ENCODE measurements at places on chromosomes 6 and 20.

DNA sequence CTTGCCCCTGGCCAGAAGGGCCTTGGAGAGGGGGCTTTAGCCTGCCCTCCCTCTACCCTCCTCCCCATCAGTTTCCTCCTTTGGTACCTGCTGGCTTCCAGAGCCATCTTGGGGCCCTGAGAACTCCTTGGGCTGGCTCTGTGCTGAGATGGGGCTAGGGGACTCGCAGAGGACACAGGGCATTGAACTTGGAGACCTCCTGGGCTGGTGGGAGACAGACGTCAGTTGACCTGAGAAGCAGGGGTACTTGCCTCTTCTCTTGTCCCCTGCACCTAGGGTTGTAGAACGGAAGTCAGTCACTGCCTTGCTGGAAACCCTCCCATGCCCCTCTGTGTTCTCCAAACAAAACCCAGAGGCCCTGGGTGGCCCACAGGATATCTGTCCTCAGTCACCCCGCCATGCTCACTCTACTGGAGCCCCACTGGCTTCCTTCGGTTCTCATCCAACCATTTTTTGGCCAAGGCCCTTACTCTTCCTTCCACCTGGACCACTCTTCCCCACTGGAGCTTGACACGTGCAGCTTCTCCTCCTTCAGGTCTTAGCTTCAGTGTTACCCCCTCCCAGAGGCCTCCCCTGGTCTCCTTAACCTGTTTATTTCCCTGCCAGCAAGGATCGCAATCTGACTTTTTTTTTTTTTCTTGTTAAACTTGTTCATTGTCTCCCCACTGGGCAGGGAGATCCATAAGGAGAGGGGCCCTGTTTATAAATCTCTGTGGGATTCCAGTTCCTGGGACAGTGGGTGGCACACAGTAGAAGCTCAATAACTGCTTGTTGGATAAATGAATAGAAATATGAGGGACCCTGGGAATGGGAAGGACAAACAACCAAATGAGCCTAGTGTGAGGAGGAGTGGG, 971 bp downstream of the RBCK1 start:
- DNase-seq = peak; percentile 48

GRCh38 chr6:29537714-29538403, 21.7 kb downstream of the UBD start:
- DNase-seq = no peak

GRCh38 chr6:30378290-30378937, 33.5 kb downstream of the RPP21 start:
- DNase-seq = peak; percentile 54

- no peak for DNase-seq
Measured at GRCh38 chr6:38346291-38347079, 293.2 kb downstream of the BTBD9 start.

- DNase-seq = no peak
Measured at GRCh38 chr6:71346334-71346694, 57.7 kb downstream of the OGFRL1 start.

GRCh38 chr20:17687800-17688199, 5.8 kb upstream of the RRBP1 start:
- DNase-seq = no peak

DNA sequence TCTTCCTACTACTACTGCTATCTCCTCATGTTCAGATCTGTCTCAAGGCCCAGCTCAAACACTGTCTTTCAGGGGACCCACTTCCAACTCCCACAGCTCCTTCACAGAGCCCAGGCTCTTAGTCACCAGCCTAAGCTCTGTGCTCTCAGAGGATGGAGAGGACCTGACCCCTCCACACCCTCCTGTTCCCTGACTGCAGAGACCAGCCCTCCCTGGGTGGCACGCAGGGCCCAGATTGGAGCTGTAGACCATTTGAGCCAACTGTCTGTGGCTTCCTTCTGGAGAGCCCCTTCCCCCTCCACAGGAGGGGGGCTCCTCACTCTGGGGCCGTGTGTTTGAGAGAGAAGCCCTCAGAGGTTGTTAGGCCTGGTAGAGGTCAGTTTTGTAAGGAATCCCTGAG, 9.8 kb downstream of the SNPH start:
- no peak for DNase-seq

GRCh38 chr6:6750594-6751265, 162.2 kb downstream of the LY86 start:
- no peak for DNase-seq

- DNase-seq = peak; percentile 90
Measured at GRCh38 chr20:32972181-32973076, 31.8 kb downstream of the SUN5 start.

- no peak for DNase-seq
Measured at GRCh38 chr6:148274809-148275208, 67.8 kb upstream of the SASH1 start.

DNA sequence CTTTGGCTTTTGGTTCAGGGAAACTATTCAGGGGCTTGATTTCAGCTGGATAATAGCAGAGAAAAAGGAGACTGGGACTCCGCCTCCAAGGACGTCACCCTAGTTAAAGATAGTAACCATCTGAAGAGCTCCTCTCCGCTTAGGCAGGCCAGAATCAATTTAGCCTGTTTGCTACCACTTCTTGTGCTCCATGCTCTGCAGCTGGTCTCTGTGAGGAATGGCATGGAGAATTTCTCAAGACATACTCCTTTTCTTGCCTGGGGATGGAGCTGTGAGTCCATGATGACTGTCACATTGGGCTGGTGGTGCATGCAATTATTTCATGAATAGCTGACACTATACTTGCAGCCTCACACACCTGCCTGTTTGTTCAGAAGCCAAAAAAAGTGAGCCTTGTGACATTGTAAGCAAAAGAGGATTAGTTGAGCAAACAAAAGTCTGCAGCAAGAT, 61.4 kb downstream of the TXLNB start:
- peak; percentile 25 for DNase-seq

GRCh38 chr20:47318027-47318585, 38.4 kb downstream of the ZMYND8 start:
- no peak for DNase-seq

DNA sequence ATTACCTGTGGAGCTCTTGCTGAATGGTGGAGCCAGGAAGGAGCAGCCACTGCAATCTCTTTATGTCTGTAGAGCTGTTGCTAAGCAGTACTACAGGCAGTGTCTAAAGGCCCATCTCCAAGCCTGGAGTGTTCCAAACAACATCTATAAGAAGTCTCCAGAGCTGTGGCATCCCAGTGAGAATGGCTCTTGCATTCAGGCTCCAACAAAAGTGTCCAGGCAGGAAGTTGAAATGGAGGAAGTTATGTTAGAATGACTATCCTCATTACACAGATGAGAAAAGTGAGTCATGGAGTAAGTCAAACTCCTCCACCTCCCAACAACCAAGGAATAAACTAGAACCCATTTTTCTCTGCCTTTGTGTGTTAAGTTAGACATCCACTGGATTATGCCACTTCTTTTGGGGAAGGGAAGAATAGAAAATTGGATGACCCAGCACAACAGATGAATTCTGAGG, 288.5 kb upstream of the STXBP5 start:
- no peak for DNase-seq

GRCh38 chr20:24194143-24194542, 205.6 kb upstream of the GGTLC1 start:
- DNase-seq = no peak

DNA sequence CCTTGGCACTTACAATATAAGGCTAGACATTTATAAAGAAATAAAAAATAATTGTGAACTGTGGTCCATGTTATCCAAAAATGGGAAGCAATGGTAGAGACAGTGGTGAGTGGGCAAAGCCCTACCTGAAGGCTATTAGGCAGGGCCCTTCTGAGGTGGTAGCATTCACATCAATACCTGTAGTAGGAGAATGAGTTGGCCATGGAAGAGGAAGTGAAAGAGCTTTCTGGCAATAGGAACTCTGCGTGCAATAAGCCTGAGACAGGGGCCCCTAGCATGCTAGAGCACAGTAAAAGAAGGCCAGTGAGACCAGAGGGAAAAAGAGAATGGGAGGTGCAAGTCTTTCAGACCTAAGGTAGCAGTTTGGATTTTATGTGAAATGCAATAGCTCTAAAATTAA, 754.5 kb downstream of the PTPRT start:
- DNase-seq = no peak

DNA sequence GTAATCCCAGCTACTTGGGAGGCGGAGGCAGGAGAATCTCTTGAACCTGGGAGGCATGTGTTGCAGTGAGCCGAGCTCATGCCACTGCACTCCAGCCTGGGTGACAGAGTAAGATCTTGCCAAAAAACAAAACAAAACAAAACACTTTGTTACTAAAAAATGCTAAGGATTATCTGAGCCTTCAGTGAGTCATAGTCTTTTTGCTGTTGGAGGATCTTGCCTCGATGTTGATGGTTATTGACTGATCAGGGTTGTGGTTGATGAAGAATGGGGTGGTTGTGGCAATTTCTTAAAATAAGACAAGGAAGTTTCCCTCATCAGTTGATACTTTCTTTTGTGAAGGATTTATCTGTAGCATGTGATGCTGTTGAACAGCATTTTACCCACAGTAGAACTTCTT, 196.8 kb upstream of the HDDC2 start:
- DNase-seq = no peak

- DNase-seq = no peak
Measured at GRCh38 chr6:38039502-38039901, 220.0 kb downstream of the ZFAND3 start.

DNA sequence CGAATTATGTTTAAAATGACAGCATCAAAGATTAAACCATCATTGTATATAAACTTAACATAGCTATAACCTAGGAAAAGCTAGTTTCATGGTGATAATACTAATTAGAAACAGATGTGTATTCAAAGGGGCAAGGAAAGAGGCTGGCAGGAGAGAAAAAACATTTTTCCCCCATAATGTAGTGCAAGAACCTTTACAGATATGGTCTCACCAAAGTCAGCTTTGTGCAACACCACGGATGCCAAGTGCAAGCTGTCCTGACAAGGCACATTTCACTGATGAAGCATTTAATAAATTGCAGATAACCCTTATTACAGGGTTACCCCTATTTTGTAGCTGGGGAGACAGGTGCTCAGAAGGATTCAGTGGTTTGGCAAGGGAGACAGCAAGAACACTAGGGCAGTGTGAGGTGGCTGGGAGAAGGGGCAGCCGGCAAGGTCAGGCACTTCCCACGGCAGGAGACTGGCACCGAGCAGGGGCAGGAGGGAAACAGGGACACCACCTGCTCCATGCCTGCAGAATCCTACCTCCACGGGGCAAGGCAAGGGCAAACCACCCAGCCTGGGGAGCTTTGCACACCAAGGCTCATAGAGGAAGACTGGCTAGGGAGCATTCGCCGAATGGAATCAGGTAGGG, 6.5 kb downstream of the RPS6KA2 start:
- DNase-seq = no peak

DNA sequence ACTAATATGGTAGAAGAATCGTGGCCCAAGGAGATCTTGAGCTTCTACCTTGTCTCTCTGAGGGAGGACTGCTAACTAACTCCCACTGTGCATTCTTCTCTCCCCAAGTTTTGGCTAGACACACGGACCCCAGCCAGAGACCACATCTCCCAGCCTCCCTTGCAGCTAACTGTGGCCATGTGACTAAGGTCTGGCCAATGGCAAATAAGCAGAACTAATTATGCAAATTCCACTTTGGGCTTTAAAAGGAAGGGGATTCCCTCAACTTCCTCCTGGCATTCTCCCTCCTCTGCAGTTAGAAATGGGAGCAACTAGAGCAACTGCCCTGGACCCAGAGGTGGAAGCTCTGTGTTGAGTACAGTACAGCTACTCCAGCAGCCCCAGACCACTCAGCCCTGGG, 15.4 kb downstream of the BPIFA2 start:
- DNase-seq = no peak

DNA sequence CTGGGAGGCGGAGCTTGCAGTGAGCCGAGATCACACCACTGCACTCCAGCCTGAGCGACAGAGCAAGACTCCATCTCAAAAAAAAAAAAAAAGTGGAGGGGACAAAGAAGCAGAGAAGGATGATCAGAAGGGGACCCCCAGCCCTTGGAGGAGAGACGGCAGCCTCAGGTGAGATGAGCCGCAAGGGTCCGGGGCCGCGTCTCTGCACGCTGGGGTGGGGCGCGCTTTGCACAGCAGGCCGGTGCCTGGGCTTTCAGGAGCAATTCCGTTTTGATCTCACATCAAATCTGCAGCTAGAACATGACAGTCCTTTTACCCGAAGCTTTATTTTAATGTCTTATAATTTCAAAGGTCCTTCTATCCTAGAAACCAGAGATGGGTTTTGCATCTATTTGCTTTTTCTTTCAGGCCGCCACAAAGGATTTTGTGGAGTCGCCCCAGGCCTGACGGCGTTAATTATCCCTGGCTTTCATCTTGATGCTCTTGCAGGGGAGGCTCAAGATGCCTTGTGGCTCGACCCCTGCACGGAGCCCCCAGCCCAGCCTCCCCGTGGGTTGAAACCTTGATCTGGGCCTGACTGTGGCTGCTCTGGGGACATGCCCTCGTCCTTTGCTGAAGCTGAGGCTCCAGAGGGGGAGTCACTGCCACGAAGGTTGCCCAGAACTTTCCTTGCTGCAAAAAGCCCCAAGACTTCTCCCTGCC, 17.3 kb downstream of the HRH3 start:
- DNase-seq = no peak

DNA sequence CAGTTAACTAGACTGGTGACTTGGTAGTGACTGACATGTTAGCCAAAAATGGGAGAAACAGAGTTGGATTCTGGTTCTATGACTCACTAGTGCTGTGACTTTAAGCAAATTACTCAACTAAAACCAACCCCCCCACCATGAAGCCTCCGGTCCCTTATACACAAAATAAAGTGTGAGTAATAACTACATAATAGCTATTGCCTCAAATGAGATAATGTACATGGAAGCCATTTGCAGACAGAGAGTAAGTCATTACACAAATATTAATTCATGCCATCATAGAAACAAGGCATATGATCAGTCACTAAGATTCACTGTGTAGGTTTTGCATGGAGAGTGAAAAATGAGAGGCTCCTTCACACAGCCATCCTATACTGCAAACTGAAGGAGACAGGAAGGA, 111.9 kb downstream of the HIVEP2 start:
- DNase-seq = no peak

- DNase-seq = no peak
Measured at GRCh38 chr20:33724439-33725094, 4.5 kb upstream of the PXMP4 start.

DNA sequence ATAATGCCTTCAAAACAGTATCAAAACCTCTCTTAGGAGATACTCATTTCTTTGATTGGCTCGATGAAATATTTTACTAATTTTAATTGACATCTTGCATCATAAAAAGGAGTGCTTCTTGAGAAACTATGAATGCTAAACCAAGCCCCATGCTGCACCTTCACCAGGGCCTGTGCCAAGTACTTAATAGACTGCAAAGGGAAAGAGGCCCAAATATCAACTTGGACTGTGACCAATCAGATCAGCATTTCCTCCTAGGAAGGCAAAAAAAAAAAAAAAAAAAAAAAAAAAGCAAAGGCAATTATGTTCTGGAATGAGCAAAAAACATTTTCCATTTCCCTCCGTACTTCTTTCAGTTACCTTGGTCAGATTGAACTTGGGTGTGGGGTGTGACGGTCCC, 253.0 kb upstream of the SOX4 start:
- no peak for DNase-seq

DNA sequence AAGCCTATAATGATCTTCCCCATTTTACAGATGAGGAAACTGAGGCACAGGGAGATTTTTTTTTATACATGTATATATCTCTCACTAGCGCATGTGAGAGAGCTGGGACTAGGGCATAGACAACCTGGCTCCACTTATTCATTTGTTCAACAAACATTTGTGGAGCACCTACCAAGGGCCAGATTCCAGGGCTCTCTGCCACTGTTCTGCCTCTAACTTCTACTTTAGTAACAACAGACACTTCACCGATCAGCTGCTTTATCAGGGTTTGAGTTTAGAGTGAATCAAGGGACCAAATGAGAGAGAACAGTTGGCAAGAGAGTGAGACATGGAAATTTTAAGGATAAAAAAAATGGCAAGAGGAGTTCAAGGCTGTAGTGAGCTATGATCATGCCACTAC, 7.4 kb downstream of the ADAT2 start:
- no peak for DNase-seq
